ENCODE measurements at places on chromosomes 13 and 19.
A peak's percentile ranks its signal among the peaks of the same experiment; 100 is the strongest.

- DNase-seq, result no peak
These were observed 628 bp downstream of the BEST2 start for GRCh38 chr19:12752056-12752781.

DNA sequence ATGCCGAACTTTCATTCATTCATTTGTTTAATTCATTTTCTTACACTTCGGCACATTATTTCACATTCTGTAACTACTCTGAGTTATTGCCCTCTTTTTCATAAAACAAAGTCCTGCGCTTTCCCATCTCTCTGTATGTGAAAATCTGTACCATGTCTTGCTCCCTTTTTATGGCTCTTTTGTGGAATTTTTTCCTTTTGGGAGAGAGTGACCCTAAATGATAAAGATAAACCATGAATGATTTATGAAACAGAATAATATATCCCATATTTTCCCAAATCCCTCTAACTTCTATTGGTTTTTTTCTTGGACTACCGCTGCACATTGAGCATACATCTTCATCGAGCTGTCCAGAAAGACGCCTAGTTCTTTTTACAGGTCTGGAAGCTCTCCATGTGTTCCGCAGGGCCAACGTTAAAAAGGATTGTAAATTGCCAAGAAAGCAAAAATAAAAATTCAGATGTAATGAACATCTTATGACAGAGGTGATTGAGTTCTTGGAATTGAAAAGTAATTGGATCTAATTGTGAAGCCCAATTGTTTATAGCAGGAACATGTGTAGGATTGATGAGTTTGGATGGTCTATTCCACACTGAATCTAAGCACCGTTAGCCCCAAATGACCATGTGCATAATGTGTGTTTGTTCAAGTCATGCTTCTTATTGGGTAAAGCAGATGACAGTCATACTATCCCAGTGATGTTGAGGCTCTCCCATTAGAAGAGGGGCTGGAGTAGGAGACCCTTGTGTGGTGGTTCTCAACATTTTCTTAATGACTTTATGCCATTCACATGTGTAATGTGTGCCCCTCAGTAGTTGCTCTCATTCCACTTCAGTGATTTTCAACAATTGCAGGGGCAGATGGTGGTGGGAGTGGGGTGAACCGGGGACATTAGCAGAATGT lies 378.9 kb downstream of the DLEU7 start:
- no peak for DNase-seq

- peak; percentile 30 for DNase-seq
These were observed 6.8 kb upstream of the GRIN3B start for GRCh38 chr19:993361-993830.

DNA sequence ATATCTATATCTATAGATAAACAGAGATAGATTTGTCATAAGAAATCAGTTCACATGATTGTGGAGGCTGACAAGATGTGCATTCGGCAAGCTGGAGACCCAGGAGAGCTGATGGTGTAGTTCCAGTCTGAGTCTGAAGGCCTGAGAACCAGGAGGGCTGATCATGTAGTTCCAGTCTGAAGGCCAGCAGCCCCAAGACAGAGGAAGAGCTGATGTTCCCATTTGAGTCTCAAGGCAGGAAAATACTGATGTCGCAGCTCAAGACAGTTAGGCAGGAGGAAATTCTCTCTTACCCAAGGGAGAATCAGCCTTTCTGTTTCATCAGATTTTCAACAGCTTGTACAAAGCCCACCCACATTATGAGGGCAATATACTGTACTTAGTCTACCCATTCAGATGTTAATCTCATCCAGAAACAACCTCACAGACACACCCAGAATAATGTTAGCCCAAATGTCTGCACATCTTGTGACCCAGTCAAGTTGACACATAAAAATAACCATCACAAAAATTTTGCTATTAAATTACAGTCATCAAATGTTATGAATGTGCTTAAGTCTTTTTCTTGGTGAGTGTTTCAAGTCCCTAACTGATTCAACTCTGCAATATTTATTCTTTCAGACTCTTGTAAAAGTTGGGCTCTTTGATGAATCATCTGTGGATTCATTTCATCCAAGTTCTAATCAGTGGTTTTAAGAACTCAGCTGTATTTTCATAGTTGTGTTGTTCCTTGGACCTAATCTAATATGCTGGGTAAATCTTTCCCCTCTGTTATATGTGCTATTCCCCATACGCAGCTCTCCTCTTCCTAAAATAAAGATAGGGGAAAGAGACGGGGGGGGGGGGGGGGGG lies 22.7 kb upstream of the LRCH1 start:
- DNase-seq, result no peak

DNA sequence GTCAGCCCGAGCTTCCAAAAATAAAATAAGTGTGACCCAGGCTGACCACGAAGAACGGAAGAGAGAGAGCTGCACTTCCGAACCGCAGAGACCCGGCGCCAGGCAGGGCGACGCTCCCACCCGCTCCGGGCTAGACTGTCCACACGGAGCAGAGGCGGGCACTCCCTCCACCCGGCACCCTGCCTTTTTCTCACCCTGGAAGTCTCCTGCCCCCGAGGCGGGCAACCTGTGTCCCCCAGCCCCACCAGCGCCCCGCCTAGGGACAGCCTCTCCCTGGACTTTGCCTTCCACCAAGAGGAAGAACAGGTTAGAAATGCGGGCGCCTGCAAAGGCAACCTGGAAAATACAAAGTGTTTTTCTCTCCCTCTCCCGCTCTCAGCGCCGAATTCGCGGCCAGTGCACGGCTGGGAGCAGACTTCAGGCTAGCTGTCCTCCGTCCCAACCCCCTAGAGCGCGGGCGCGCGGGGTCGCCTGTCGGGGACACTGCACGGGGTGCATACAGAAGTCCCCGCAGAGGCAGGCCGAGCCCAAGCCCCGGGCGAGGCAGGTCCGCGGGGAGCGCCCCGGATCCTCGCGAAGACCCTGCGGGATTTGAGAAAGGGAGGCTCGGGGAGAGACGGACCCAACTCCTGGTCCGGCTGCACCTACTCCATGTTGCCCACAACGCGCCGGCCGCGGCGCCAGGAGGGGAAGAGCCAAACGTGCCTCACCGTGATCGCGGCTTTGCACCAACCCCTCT lies 845 bp downstream of the SPRY2 start:
- peak; percentile 67 for DNase-seq

DNA sequence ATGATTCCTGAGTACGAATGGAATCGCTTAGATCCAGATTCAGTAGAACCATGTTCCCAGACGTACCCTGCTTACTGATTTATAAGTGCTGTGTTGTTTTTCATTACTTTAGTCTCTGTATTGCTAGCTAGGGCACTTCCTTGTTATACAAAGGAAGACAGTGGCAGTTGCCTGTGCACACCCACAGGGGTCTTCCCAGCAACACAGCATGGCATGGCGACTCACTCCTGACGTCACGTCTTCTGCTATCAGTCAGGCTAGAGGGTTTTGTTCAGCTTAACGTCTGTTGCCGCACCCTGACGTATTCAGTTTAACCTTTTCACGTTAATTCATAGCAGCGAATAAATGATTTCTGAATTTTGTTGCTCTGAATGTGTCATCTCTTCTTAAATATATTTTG lies 295.1 kb downstream of the MYO16 start:
- no peak for DNase-seq

- DNase-seq, result peak; percentile 44
These were observed 15.2 kb upstream of the TLE6 start for GRCh38 chr19:2962018-2962670.

- DNase-seq, result no peak
These were observed 5.3 kb downstream of the NDUFA3 start for GRCh38 chr19:54107876-54108490.

DNA sequence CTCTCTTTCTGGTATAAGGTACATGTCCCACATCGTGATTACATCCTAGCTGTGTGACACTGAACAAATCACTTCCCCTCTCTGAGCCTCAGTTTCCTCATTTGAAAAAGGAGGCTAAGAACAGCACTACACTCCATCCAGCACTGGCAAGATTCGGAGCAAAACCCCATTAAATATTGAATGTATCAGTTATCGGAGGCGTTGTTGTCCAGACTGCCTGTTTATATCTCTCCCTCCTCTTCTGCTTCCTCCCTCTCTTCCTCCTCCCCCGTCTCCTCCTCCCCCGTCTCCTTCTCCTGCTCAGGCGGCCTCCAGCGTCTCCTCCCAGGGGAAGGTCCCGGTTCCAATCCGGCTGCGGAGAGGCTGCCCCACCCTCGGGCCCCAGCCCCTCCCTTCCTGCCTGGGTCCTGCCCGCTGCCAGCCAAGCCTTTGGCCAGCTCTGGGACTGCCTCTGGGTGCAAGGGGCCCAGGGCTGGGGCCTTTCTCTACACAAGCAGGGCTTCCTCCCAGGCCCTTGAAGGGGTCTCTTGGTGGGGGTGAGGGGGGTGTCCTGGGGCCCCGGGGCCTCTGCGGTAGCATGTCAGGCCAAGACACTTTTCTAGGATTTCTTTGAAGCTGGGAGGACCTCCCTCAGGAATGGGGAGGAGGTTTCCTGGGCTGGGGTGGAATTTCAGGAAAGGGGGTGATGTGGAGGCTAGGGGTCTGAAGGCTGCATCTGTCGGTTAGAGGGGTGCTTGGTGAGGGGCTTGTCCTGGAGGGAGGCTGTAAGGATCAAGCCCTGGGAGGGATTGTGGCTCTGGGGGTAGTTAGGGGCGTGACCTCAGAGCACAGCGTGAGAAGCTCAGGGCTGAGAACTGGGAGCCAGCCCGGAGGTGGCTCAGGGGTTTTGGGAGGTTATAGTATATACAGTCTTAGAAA lies 1.9 kb downstream of the RRAS start:
- DNase-seq, result peak; percentile 83

GRCh38 chr19:4717191-4717965 lies 6.3 kb downstream of the DPP9 start:
- DNase-seq, result no peak

GRCh38 chr13:26133851-26134250 lies 82.0 kb upstream of the SHISA2 start:
- no peak for DNase-seq

DNA sequence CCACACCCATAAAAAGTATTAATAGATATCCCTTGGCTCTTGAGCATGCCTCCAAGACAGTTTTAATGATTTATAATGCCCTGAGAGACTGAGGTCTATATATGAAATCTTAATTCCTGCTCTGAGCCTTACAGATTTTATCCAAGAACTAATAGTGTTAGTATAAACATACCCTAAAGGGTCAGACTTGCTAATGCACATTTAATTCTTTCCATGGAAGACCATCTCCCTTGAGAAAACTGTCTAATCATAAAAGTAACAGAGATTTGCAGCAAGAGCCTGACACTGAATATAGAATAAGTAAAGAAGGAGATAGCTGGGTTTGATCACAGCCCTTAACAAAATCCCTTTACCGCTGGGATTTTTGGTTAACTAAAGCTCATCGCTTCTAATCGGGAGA lies 650.8 kb upstream of the KLF12 start:
- DNase-seq, result no peak

GRCh38 chr19:3129112-3129511 lies 6.7 kb upstream of the GNA15 start:
- no peak for DNase-seq

GRCh38 chr13:85367887-85368286 lies 431.3 kb downstream of the SLITRK6 start:
- DNase-seq, result no peak

- DNase-seq, result no peak
These were observed 14.6 kb downstream of the PROSER1 start for GRCh38 chr13:39023316-39023715.

- DNase-seq, result no peak
These were observed 417.1 kb downstream of the ITGBL1 start for GRCh38 chr13:101869553-101869952.

GRCh38 chr19:15989889-15990288 lies 41.1 kb downstream of the OR10H4 start:
- DNase-seq, result no peak

DNA sequence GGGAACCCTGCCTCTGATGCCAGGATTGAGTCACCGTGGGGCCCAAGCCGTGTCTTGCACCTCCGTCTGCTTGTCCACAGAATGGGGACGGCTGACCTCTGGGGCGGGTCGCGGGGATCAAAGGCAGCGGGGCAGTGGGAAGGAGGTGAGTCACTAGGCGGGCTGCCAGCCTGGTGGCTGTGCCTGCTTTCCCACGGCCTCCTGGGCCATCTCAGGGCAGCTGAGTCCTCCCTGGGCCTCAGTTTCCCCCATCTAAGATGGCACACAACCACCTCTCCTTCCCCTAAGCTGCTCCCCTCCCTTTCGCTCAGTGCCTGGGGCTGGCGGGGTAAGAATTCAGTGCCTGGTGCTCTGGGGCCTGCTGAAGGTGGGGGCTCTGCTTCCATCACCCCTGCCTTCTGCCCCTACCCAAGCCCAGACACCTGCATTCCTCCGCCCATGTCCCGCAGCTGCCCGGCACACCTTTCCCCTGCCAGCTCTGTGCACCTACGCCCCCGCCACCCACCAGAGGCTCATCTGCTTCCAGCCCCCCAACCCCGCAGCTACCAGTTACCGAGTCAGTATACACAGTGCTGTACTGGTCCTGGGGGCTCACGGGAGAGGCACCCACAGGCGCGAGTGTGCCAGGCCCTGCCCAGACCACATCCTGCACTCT lies 3.5 kb downstream of the MKNK2 start:
- peak; percentile 33 for DNase-seq

DNA sequence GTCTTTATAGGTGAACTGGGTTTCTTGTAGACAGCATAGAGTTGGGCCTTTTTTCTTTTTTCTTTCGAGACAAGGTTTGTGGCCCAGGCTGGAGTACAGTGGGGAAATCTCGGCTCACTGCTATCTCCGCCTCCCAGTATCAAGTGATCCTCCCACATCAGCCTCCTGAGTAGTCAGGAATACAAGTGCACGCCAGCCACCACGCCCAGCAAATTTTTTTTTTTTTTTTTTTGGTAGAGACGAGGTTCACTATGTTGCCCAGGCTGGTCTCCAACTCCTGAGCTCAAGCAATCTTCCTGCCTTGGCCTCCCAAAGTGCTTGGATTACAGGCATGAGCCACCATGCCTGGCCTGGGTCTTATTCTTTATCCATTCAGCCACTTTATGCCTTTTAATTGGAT lies 5.1 kb upstream of the CALM3 start:
- no peak for DNase-seq

DNA sequence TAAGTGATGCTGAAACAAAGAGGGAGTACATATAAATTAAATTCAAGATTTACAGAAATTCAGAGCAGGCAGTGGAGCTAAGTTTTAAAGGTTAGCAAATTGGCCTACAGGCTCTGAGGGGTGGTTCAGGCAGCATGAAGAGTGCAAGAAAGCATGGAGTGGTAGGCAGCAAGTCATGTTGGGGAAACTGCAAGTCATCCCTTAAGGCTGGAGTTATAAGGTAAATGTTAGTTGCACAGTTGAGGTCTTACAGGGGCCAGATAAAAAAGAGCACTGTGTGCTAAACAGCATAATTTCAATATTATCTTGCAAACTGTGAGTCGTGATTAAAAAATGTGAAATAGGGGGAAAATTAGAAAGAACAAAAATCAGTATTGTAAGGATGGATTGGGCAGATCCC lies 106.2 kb downstream of the VWA8 start:
- DNase-seq, result no peak

DNA sequence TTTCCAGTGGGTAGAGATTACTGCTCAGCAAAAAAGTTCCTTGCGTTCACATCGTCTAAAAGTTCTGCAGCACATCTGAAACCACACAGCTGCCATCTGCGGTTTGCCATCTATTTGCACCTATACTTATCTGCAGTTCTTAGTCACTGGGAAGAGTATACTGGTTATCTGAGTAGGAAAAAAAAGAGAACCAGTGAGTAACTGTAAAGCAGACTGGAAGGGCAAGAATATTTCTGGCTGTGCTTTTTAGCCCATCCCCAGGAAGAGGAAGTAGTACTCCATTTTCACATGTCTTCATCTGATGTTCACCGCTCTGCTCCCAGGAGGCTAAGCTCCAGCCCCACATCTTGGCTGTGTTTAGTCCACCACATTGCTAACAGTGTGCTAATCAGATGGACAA lies 35.6 kb downstream of the EFNB2 start:
- no peak for DNase-seq

Data from left hindlimb (tissue), 1 donor.